ENCODE measurements at places on chromosomes 5 and 9. TPM values are rescaled to one million over a fixed set of nuclear protein-coding genes. Genes with fewer than 3 reads are reported as not detected.

- DNase-seq: peak; percentile 11
These were observed 1548.6 kb downstream of the EFNA5 start for GRCh38 chr5:106121972-106122605.

GRCh38 chr9:4206718-4207117 is 93.2 kb downstream of the GLIS3 start:
- peak; percentile 68 for DNase-seq

GRCh38 chr9:28999806-29000205 is 1426.5 kb upstream of the C9orf72 start:
- DNase-seq: no peak

Gene ADRA1B
- 2.4 TPM for total RNA-seq

Gene ALDOB
- total RNA-seq: 0.40 TPM
